ENCODE measurements at places on chromosomes 7 and 10.

DNA sequence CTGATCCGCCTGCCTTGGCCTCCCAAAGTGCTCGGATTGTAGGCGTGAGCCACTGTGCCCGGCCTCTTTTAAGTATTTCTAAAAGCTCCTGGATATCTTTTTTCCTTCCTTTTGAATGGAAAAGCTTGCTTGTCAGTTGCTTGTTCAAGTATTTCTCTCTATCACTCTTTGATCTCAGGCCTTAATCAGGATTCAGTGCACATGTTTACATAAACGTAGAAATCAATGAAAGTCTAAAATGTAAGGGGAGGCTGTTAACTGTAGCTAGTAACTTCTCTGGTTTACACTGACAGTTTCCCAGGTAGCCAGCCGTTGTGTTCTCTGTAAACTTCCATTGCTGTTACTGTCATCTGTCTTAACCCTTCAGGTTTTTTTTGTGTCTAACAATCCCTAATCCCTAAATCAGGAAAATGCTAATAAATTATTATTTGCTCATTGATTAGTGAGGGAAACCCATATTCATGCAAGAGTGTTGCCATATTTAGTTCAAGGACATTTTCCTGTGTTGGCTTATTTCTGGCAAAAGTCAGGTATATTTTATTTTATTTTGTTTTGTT is 1.5 kb upstream of the PRPF18 start:
- no peak for DNase-seq

DNA sequence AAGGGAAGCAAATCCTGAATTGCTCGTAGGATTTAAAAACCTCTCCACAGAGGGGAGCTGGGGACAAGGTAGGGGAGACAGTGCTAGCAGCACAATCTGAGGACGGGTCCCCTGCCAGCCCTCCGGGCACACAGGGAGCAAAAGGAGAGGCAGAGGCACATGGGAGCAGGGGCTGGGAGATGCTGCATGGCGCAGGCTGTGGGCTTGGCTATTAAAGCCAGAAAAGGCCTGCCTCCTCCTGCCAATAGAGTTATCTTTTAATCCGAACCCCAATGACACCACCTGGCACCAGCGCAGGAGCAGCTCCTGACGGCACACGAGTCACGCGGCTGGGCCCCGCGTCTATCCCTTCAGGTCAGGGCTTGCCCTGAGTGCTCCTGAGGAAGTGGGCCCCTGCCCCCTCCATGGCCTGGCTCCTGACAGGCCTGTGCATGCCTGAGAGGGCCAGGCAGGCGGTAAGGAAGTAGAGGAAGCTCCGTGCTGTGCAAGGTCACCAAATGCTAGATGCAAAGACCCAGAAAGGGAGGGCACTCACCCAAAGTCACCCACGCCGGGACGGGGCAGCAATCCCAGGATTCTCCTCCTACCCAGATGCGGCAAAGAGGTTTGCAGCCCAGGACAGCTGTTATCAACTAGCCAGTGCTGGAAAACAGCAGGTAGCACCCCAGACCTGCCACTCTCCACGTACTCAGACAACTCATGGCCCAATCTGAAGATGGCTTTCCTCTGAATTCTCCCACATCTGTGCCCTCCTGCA is 28.1 kb downstream of the DLG5 start:
- no peak for DNase-seq

DNA sequence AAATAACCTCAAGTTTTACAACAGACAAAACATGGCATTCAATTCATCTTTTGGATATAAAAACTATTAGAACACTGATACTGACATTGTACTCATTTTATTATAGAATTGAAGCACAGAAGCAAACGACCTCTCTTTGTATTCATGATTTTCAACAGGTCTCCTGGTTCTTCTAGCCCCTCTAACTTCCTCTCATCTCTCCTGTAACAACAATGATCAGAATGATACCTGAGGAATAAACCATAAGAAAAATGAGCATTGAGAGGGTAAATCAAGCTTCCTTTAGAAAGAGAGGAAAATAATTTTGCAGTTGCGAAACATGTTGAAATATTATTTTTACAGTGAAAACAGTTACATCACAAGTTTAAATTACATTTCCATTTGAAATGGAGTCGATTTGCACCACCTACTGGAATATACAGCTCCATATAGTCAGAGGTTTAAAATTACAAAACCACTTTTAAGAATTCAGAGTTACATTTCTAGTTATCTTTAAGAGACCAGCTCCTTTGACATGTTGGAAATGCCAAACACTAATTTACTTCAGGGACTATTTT is 17.5 kb upstream of the TEX36 start:
- DNase-seq, result no peak

- DNase-seq, result no peak
Measured at GRCh38 chr7:30633223-30633622, 38.5 kb downstream of the GARS1 start.

- DNase-seq, result no peak
Measured at GRCh38 chr10:95277201-95277570, 13.6 kb downstream of the PDLIM1 start.

DNA sequence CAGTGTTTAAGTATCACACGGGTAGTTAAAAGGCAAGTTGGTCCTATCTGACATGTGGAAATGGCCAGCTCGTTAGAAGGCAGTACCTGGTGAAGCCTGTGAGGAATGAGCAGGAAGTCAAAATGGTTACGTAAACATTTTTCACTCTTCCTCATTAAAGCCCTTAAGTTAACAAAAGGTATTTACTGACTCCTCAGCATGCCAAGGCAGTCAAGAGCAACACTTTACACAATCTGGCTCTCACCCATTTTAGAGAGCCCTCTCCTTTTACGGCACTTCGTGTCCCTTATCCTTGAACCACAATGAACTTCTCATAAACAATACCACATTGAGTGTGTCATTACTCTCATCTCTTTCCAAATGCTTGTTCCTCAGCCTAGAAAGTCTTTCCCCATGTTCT is 11.0 kb upstream of the RSBN1L start:
- DNase-seq, result no peak

DNA sequence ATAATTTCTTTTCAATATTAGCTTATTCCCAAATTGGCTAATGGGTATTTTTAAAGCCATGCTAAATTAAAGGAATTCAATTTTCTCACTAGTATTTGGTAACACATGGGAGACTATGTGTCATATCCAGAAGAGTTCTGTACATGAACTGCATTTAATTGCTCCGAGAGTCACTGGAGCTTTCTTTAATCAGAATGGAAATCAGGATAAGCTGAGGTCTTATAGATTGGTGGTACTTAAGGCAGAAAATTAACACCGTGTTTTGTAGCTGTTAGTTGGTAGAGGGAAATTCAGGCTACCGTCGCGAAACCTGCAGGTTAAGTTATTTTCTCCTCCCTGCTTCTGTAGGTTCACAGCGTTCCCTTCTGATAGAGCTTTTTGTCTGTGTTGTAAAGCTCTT is at the start of gene WEE2:
WEE2 (plus strand) TSS at position 3 of the 400 bp plus-strand sequence. CDS start 406 bp downstream, outside the sequence.
- no peak for DNase-seq

All from osteocyte (in vitro differentiated cells).